ENCODE measurements at places on chromosomes 12 and 14.

DNA sequence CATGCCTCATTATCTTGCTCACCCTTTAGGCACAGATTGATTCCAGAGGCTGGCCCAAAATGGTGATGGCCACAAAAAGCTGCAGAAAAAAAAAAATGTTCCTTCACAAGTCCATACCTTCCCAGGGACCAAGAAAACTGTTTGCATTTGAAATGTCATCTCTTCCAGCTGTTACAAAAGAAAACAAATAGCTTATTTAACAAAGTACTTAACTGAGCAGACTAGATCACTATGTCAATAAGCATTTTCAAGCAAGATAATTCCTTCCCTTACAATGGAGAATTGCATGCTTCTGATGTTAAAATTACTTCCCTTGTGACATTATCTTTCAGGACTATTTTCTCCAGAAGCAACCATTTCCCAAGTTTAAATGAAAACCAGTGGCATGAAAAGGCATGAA lies 377.9 kb upstream of the KITLG start:
- ATAC-seq: no peak

- peak; percentile 54 for ATAC-seq
Observed at GRCh38 chr14:100076133-100076532, 10.9 kb downstream of the EVL start.

GRCh38 chr12:108691998-108692808 lies 39.1 kb downstream of the CORO1C start:
- no peak for ATAC-seq

DNA sequence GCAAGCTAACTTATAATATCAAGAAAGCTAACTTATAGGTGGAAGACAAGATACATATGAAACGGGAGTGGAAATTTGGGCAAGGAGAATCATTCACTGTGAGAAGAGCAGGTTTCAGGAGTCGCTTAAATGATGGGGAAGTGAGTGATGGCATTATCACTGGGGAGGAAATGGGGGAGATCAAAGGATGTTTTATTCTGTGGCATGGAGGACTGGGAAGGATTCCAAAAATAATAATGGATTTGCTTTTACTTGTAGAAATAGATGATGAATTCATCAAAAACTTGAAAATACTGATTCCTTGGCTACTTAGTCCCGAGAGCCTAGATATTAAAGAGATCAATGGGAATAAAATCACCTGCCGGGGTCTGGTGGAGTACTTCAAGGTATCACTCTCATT lies 47.8 kb downstream of the SAV1 start:
- no peak for ATAC-seq

Measured in activated T-helper 17 cell treated with anti-CD3 and anti-CD28 coated beads, Interleukin-2, amount 50 U/mL, for 72 hours (primary cell).